Muscle of leg (tissue), 16 donors: ENCODE measurements at places on chromosomes 3 and 15. TPM values are rescaled to one million over a fixed set of nuclear protein-coding genes. Genes with fewer than 3 reads are reported as not detected.

DNA sequence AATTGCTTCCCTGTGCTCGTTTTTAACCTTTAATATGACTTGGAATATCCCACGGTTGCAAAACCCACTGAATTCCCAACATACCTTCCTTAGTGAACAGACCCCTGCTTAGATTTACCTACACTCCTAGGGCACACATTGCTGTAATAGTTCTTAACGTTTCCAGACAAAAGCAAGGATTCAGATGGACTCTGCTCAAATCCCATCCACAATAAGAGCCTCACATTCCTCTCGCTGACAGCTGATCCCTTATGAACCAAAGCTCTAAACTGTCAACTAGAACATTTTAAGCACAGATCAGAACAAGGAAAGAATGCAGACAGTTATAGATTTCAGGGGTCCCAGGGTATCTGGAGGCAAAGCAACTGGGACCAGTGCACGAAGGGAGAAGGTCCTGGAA, 248.3 kb upstream of the ICE2 start:
- DNase-seq = no peak

- no peak for DNase-seq
Observed at GRCh38 chr3:52137311-52137710, 16.9 kb downstream of the POC1A start.

Gene PEX5L
- 0.32 TPM for polyA plus RNA-seq

DNA sequence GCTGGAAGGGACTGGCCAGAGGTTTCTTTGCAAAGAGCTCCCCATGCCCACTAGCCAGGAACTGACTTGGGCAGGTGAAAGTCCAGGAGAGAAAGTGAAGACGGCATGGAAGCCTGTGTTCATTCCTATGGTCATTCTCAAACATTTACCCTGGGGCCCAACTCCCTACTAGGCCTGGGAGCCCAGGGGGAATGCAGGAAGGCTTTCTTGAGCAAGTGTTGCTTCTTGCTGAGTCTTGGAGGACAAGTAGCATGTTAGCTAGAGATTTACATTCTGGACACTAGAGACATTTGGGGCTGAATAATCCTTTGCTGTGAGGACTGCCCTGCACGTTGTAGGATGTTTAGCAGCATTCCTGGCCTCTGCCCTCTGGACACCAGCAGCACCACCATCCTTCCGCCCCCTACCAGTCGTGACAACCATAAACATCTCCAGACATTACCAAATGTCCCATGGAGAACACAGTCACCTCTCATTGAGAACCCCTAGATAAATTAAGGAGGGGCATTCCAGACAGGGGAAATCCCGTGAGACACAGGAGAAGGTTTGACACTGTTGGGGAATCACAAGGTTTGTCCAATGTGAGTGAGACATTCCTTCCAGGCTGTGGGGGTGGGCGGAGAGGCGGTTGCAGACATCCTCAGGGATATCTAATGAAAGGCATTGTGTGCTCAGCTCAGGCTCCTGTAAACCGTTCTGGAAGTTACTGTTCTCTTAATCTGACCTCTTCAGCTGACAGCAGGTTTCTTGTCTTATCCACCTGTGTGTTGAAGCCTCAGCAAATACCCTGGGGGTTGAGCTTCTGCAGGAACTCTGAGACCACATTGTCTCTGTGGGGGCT, 236.2 kb downstream of the TLE3 start:
- DNase-seq = no peak

DNA sequence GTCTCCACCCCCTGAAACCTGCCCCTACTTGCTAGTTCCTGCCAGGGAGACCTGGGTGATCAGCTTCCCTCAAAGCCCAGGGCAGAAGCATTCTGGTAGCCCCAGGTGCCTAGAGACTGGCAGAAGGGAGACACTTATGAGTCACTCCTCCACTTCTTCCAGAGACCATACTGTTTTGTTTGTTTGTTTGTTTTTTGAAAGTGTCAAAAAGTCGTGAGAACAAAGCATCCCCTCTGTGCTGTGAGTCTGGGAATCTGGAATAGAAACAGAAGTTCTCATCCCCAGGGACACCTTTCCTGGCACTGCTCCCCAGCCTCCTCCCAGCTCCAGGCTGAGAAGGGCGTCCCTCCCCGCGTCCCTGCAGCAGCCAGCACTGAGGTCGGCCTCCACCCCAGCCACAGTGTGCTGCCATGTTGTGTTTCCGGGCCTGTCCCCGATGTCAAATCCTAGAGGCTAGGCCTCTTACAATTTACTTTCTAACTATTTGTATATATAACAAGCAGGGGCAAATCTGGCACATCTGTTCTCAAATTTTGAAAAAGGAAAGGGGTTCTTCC, 573.0 kb downstream of the RBMS3 start:
- no peak for DNase-seq

- DNase-seq = peak; percentile 96
Observed at GRCh38 chr3:144265542-144266100, 294.0 kb downstream of the DIPK2A start.

DNA sequence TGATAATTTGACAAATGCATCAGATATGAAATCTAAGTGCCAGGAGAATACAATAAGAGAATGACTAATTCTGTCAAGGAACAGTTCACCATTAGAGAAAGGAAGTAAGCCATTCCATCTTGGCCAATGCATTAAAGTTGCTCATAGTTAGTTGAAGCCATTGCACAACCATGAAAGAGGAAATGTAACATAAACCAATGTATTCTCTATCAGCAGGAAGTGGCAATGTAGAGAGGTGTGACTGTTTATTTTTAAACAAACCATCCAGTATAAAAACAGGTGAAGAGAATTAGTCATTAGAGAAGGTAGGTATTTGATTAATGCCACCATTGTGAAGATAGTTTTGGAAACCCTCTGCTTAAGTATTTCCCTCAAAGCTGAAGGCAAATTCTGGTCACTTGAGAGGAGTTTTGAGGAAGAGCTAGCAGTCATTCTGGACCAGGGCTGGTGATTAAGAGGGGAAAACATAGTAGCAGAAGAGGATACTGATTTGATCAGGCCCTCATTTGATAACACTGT, 10.7 kb upstream of the ANXA2 start:
- DNase-seq = peak; percentile 54

Gene FBXO40
- 2.0 TPM for polyA plus RNA-seq

GRCh38 chr3:134471521-134472193, 14.1 kb downstream of the ANAPC13 start:
- DNase-seq = no peak

GRCh38 chr15:51312166-51313073, 26.0 kb downstream of the CYP19A1 start:
- DNase-seq = peak; percentile 81

DNA sequence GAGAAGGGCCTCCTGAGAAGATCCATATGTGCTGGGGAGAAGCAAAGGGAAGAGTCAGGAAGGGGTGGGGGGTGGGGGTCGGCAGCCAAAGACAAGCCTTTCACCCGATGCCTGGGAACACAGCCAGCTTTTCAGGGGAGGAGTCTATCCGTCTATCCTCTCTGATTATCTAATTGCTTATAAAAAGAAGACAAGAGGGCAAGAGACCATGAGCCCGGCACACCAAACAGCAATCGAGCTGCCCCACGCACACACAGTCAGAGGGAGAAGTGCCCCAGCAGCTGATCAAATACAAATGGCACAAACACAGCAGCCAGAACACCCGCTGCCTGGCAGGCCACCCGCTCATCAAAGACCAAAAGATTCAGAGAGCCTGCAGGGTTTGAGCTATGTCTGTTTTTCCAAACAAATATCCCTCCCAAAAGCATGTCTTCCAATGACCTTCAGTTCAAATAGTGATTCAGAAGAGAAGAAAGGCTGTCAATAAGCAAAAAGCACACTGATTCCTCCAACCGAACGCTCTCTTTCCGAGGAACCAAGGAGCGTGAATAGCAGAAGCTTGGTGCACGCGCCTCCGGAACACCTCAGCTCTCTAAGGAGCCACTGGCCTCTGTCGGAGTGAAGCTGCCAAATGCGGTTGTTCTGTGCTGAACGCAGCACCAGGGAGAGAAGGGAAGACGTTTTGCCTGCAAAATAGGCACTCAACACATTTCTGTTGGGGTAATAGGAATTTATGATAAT, 419.2 kb downstream of the OCA2 start:
- peak; percentile 64 for DNase-seq

GRCh38 chr3:135143474-135143873, 348.4 kb downstream of the EPHB1 start:
- DNase-seq = no peak

- no peak for DNase-seq
Observed at GRCh38 chr15:59439576-59439975, 1.6 kb downstream of the FAM81A start.

Gene CLDN16
- polyA plus RNA-seq = 0.16 TPM

DNA sequence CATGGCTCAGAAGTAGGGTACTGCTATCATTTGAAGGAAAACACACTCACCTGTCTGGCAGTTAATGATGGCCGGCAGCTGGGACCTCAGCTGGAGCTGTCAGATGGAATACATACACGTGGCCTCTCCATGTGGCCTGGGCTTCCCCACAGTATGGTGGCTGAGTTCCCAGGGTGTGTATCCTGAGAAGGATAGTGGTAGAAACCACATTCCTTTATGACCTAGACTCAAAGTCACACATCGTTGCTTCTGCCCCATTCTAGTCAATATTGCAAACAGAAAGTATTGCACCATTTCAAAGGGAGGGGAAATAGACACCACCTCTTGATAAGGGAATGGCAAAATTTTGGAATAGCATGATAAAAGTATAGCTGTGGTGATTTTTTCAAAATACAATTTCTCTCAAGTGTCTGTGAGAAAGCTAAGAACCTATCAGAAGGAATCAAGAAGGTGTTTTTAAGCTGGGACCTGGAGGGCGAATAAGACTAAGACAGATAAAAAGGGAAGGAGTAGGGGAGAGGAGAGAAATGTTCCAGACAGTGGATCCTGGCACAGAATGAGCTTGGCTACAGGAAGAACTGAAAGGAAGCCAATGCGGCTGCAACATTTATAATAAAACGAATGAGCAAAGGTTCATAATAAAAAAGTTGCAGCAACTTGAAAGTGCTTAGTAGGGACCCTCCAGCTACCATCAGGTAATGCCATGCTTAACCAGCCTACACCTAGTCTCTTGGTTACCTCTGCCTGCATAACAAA, 40.1 kb upstream of the GALNT15 start:
- DNase-seq = no peak
